ENCODE measurements at places on chromosomes 4 and X.

GRCh38 chr4:109164011-109164410, 138.4 kb downstream of the COL25A1 start:
- DNase-seq: no peak

- DNase-seq: no peak
Measured at GRCh38 chr4:143188136-143189088, 3.7 kb downstream of the USP38 start.

- DNase-seq: no peak
Measured at GRCh38 chrX:18875256-18875878, 108.5 kb downstream of the PHKA2 start.

- DNase-seq: no peak
Measured at GRCh38 chr4:16865897-16866283, 32.6 kb downstream of the LDB2 start.

DNA sequence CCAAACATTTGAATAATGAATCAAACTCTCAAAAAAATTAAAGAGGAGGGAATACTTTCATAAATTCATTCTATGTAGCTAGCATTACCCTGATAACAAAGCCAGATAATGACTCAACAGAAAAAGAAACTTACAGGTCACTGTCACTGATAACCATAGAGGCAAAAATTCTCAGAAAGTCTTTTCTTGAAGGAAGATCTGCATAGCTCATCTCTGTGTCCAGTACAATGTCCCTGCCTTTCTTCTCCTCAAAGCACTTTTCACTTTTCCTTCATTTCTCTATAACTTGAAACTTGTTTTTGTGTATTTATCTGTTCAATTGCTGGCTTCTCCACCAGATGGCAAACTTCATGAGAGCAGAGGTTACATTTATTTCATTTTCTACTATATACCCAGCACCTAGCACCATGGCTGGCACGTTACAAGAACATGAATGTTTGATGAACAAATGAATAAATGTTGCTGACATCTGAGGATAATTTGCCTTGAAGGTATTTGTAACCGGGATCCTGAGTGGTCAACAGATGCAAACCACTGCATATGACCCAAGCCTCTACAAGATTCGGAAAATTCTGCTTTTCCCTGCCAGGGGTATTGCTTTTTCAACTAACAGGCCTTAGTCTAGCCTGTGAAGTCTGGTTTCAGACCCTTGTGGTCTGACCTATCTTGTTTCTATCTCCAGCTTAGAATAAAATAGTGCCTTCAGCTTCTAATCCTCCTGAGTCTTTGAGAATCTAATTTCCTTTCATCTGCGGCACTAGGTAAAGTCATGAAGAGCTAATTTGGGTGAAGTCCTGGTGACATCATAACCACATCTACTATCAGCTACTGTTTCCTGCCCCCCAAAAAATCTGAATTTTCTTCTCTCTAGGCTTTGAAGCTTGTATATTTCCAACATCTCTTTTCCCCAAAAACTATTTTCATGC, 52.5 kb upstream of the ANTXR2 start:
- DNase-seq: peak; percentile 18

DNA sequence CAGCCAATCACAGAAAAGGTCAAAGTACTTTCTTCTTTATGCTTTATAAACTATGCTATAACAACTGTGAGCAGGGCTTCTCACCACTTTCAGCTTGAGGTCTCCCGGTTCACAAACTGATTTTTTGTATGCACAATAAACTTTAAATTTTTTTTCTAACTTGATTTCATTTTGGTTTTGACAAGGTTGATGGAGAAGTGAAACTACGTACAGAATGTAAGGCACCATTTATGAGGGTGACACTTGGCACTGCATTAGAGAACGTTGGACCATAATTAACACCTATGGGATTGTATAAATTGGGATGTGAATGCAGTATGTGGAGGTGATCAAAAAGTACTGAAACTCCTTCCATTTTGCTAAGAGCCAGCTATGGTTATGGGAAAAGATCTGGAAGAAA, 857.9 kb upstream of the HTR2C start:
- DNase-seq: no peak

- DNase-seq: no peak
Measured at GRCh38 chrX:68304602-68305001, 128.7 kb downstream of the OPHN1 start.

GRCh38 chrX:148314876-148315275, 185.5 kb upstream of the AFF2 start:
- no peak for DNase-seq

GRCh38 chr4:145414841-145415240, 66.8 kb upstream of the SMAD1 start:
- no peak for DNase-seq

GRCh38 chr4:118206627-118207026, 146.2 kb downstream of the PRSS12 start:
- DNase-seq: no peak

GRCh38 chr4:108314900-108315589, 146.3 kb upstream of the LEF1 start:
- DNase-seq: no peak

GRCh38 chr4:80265571-80266252, 752 bp upstream of the FGF5 start:
- DNase-seq: no peak

DNA sequence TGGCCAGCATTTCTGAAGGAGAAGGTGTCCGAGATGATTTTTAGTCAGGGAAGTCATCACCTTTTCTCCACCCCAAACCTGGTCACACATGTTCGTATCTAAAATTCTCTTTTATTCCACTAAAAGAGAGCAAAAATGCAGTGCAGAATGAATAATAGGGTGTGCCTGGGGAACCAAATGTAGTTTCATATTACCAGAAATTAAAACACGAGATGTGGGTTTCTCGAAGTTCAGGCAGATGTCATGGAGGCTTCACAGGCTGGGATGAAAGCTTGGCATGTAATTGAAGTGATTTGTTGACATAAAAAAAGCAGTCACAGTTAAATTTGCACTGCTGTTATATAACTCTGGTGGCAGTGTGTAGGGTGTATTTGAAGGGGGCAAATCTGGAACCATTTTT, 165.5 kb upstream of the PDE5A start:
- no peak for DNase-seq

DNA sequence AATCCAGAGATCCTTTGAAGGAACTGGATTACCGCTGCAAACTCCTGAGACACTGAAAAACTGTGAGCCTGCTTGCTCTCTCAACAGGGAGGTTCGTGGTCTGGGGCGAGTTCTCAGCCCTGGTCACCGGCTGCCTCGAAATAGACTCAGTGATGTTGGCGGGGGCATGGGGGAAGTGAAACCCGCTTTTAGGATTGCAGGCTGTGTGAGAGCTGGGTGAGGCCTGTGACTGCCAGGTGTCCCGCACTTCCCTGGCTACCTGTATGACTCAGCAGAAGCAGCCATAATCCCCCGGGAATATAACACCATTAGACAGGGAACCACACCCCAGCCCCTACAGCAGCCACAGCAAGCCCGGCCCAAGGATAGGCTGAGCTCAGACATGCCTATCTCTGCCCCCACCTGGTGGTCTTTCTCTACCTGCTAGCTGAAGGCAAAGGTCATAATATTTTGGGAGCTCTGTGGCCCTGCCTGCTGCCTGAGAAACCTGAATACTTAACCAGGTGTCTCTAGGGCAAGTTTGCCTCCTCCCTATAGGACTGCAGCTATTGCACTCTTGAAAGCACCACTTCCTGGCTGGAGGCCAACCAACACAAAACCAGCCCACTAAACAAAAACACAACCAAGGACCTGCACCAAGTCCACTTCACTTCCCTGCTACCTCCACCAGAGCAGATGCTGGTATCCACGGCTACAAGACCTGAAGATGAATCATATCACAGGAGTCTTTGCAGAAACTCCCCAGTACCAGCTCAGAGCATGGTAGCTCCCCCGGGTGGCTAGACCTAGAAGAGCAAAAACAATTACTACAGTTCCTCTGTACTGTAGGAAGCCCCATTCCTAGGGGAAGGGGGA, 202.0 kb downstream of the RRAGB start:
- DNase-seq: no peak
